ENCODE measurements at places on chromosomes 3 and 15.

- no peak for DNase-seq
These were observed 71.8 kb upstream of the FHIT start for GRCh38 chr3:61323094-61323493.

- no peak for DNase-seq
These were observed 346.6 kb downstream of the ZBTB20 start for GRCh38 chr3:114800272-114801031.

DNA sequence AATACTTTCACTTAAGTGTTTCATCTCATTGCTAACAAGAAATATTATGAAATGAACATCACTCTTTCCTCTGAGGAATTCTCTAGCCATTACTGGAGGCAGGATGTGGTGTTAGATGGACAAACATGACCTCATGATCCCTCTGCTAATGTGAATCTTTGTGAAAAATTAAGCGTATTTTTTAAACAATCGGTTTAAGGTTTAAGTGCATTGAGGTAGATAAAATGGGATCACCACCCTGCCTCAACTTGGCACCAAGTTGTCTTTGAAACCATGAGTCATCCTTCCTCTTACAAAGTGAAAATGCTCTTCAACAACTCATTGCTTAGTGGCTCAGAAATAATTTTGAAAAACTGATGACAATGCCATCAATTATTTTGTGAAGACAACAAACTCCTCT is 76.0 kb upstream of the DCBLD2 start:
- DNase-seq: no peak

GRCh38 chr3:51669241-51670052 is 1.6 kb upstream of the TEX264 start:
- DNase-seq: peak; percentile 77

DNA sequence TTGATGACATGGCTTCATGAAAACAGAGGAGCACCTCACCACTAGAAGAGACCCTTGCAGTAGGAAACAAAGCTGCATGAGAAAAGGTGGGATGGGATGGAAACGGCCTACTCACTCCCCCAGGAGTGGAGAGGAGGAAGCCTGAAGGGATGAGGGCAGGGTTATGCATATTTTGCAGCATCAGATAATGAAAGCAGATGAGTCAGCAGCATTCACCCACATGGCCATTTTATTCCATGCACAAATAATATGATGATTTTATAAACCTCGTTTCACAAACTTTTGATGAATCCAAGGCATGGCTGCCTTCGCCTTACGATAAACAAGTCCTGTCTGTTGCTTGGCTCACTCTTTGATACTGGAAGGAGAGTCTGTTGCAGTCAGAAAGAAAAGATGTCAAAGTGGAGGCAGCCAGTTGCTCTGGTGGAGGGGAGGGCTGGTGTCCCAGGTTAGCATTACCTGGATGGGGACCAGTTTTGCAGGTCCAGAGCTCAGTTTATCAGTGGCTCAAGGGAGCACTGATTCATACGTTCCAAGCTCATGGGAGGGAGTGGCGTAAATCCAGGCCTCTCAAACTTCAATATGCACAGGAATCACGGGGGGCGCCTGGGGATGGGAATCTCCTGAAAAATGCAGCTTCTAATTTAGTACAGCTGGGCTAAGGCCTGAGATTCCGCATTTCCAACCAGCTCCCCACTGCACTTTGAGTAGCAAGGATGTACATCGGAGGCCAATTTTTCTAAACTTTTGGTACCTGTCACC is 9.2 kb upstream of the EHD4 start:
- no peak for DNase-seq

DNA sequence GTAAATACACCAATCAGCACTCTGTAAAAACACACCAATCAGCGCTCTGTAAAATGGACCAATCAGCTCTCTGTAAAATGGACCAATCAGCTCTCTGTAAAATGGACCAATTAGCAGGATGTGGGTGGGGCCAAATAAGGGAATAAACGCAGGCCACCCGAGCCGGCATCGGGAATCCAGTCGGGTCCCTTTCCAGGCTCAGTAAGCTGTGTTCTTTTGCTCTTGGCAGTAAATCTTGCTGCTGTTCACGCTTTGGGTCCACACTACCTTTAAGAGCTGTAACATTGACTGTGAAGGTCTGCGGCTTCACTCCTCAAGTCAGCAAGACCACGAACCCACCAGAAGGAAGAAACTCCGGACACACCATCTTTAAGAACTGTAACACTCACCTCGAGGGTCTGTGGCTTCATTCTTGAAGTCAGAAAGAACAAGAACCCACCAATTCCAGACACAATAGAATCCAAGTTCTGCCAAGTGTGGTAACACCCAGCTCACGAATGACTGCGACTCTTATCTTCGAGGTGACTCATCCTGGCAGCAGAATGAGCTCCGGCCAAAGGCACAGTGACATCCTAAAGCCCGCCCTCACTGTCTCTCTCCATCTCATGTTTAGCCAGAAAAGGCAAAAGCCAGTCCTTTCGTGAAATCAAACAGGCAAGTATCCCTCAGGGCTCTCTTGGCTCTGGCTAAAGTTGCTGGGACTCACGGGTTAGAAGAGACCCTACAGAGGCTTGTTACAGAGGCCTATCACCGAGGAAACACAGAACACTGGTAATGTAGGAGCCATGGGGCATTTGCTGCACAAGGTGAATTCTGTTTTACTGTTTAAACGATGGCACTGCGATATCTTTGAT is 155.2 kb downstream of the FAM43A start:
- DNase-seq: no peak

- DNase-seq: no peak
These were observed 35.8 kb downstream of the FAM240A start for GRCh38 chr3:46648096-46648495.

DNA sequence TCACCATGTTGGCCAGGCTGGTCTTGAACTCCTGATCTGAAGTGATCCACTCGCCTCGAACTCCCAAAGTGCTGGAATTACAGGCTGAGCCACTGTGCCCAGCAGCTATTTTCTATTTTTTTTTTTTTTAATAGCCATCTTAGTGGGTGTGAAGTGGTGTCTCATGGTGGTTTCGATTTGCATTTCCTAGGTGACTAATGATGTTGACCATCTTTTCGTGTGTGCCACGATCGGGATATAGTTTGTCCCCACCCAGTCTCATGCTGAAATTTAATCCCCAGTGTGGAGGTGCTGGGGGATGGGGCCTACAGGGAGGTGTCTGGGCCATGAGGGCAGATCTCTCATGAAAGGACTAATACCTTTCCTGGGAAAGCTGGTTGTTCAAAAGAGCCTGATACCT is 41.8 kb upstream of the MUC13 start:
- no peak for DNase-seq

- no peak for DNase-seq
These were observed 95.4 kb upstream of the KLHL25 start for GRCh38 chr15:85889956-85890619.

GRCh38 chr3:65836047-65836446 is 202.7 kb downstream of the MAGI1 start:
- no peak for DNase-seq

GRCh38 chr3:123015596-123015995 is 12.0 kb downstream of the SEMA5B start:
- DNase-seq: no peak

DNA sequence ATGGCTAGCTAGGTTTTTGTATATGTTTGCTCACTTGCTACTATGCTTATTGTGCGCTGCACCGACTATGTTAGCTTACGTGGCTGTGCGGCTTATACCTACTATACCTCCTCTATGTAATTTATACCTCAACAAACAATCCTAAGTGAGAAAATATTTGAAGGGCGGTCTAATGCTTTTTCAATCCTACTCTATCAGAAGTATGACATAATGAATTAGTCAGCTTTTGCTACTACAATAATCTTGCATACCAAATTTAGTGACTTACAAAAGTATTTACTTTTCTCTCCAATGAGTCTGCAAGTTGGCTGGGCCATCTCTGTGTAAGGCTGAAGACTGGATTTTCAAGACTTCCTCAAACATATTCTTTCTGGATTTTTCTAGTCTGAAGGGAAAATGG is 391.2 kb upstream of the NECTIN3 start:
- no peak for DNase-seq

DNA sequence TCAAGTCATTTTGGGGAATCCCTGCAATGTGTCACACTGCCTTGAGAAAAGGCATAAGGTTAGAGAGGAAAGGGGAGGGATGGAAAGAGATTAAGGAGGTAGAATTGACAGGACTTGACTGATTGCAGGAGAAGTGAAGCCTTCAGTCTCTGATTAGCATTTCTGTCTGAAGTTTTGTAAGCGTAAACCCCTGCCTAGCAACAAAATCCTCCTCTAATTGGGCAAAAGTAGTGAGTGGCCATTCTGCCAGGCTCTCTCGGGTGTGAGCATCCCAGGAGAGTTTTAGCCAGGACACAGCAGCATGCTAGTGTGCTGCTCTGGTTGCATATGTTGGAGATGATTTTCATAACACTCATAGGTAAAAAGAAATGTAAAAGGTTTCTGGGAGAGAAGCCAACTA is 117.0 kb upstream of the MRPL3 start:
- no peak for DNase-seq

GRCh38 chr15:35182841-35183479 is 97.9 kb upstream of the NANOGP8 start:
- no peak for DNase-seq

DNA sequence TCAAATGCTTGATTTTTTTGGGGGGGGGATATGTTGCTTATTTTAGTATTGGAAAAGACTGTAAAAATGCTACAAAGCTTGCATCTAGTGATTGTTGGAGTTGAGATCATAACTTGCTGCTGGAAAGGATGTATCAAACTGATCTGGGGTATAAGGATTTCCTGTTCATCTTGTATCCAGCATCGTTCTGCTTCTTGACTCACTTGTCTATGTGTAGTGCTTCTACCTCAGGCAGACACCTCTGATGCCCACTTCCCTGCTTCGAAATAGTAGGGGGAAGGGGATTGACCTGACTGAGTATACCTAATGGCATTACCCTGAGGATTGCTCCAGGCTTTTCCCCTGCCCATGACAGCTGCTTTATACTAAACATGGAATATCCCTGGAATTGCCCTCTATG is 42.7 kb downstream of the STT3B start:
- no peak for DNase-seq

GRCh38 chr3:134328147-134328591 is 46.1 kb downstream of the AMOTL2 start:
- DNase-seq: no peak

- DNase-seq: no peak
These were observed 7.7 kb downstream of the ITPKA start for GRCh38 chr15:41501191-41501917.

GRCh38 chr3:189561256-189561655 is 69.9 kb upstream of the TP63 start:
- no peak for DNase-seq

GRCh38 chr15:57135800-57136199 is 217.4 kb downstream of the TCF12 start:
- DNase-seq: no peak

DNA sequence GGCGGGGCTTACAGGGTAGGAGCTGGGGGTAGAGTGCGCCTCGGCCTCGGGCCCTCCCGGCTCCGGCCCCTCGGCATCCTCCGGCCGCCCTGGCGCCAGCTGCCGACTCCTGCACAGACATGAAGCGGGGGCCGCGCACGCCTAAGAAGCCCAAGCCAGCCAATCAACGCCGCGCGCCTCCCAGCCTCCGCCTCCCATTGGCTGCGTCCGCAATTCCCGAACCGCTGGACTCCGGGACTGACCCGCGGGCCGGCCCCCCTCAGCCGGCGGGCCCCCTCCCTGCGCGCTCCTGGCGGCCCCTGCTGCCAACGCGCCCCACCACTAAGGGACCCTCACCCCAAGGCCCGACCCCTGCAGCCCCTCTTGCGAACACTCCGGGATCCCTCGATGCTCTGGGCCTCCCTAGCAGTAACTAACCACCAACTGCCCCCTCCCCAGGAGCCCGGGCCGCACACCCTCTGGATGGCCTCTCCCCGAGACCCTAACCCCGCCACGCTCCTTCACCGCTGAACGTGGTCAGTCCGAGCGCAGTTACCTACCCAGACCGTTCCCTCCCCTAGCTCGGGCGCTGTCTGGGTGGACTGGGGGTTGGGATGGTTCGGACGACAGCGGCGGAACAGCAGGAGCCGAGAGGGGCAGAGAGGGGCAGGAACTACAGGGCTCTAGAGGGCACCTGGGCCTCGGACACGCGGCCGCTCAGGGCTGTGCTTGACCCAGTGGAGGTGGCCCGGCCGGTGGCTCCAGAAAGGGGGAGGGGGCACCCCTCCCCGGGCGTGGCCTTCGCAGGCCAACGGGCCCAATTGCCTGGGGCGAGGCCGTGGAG is 5.0 kb downstream of the GATA2 start:
- DNase-seq: no peak

DNA sequence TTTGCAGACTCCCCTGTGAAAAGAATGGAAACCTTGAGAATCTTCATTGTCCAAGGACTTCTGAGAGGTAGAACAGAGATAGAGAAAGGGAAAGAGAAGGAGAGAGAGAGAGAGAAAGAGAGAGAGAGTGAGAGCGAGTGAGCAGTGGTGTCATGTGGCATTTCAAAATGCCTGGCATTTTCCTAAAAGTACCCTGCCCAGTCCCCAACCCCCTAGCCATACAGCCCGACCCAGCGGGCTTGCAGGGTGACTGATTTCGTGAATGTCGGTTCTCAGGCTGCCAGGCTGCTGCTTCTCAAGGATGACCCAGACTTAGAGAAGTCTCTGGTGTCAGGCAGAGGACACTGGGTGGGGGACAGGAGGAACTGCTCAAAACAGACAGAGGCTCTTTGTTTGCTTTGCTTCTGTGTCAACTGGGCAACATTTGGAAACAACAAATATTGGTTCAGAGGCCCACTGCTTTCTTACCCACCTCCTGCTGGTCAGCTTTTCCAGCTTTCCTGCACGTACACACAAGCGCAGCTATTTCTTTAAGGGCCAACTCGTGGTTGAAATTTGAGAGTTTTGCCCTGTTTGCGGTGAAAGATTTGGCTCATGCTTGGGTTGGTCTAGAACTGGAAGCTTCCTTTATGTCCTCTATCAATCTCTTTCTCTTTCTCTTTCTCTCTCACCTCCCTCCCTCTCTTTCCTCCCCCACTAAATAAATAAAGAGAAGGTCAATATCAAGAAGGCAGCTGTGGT is 3.7 kb upstream of the TF start:
- no peak for DNase-seq

GRCh38 chr15:39651295-39651694 is 70.4 kb downstream of the THBS1 start:
- DNase-seq: no peak

DNA sequence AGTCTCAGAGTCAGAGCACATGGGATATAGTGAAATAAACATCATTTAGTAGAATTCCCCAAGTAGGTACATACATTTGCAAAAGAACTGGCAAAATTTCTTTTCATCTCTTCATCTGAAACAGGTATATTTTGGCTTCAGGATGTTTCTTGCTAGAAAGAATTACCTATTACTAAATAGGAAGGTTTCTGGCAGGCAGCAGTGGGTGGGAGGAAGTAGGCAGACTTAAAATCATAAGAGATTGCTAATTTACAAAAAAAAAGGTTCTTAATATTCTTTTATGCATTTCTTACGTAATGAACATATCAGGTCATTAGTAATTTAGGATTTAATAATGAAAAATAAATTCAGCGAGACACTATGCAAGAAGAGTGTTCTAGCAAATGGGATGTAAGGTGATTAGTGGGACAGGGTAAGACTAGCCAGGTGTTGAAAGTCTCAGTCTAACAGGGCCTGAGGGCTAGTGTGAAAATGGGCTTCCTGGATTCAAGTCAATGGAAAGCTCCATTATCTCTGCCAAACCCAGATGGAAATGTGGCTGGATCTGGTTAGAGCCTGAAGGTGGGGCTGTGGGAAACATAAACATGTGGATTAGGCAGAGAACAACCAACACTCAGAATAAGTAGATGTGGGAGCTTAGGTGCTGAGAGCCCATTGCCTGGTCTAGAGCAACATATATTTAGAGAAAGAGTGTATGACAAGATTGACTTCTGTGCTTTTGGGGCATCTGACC is 127.4 kb upstream of the FEZF2 start:
- no peak for DNase-seq

GRCh38 chr3:43659250-43659880 is 31.4 kb upstream of the ABHD5 start:
- no peak for DNase-seq
